NCI-H1105 (cell line): ENCODE measurements at places on chromosomes 4 and X.

DNA sequence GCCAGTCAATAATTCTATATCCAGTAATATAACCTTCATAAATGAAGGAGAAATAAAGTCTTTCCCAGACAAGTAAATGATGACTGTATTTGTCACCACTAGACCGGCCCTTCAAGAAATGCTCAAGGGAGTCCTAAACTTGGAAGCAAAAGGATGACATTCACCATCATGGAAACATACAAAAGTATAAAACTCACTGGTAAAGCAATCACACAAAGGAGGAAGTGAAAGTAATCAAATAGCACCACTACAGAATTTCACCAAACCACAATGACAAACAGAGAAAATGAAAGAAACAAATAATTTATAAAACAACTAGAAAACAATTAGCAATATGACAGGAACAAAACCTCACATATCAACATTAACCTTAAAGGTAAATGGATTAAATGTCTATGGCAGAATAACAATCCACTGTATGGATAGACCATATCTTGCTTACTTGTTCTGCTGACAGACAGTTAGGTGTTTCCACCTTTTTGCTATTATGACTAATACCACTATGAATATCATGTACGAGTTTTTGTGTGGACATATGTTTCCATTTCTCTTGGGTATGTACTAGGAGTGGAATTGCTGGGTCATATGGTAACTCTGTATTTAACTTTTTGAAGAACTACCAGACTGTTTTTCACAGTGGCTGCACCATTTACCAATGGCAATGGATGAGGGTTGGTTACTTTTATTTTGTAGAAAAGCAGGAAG is 44.9 kb downstream of the NAT8L start:
- DNase-seq = no peak

DNA sequence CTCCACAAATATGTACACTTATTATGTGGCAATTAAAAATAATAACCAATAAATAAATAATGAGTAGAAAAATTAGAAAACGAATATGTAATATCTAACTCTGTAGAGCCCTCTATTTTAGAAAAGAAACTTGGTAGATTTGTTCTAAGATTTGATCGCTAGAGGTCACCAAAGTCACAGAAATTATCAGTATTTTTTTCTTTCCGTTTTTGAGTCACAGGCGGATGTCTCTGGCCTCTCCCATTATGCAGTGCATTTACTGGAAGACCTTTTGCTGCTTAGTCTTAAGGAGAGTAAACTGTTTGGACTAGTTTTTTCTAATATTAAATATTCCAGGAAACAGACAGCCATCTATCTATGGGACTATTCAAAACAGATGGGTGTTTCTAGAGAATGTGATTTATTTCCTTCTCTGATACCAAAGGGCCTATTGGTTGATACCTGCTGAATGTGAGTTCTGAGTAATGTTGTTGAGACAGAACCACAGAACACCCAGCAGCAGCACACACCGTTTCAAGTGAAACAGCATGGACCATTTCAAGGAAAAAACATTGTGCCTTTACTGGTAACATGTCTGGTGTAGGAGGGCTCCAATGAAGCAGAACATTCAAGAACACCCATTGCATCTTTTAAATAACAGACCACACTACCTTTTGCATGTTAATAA is 34.0 kb upstream of the GYPA start:
- DNase-seq = peak; percentile 4

DNA sequence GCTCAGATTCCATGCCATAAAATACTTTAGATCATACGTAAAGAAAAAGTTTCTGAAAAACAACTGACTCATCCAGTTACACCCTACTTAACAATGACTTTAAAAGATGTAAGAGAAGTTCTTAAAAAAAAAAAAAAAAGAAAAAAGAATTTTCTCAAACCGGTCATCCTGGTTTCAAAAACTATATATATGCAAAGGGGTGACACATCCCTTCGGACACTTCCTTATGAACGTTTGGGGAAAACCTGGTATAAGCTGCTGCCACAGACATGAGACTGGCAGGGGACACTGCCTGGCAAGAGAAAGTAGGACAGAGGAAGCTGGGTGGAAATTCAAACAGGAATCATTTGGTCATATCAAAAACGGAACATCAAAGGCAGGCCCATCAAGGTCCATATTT is 81.2 kb upstream of the PRSS48 start:
- no peak for DNase-seq

- peak; percentile 66 for DNase-seq
These were observed 264.6 kb downstream of the SNCA start for GRCh38 chr4:89572224-89572858.

- DNase-seq = no peak
These were observed 32.8 kb upstream of the PPARGC1A start for GRCh38 chr4:23922541-23923111.

- no peak for DNase-seq
These were observed 160.3 kb downstream of the ANK2 start for GRCh38 chr4:113209652-113210320.

GRCh38 chrX:97389761-97390192 is 506.1 kb downstream of the RPA4 start:
- DNase-seq = no peak

DNA sequence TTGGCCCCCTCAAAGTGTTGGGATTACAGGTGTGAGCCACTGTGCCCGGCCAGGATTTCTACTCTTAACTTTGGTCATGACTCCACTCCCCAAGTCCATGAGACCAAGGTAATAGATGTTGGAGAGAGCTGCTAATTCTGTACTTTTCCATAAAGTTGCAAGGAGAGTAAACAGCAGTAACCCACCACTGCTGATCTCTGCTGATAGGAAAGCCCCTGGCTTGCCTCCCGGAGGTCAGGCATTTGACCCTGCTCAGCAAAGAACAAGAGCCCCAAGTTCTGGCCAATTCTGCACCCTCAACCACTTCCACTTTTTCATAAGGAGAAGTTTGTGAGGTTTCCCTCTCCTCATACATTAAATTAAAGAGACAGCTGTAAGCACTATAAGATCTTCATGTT is 143.0 kb downstream of the RASL11B start:
- no peak for DNase-seq

DNA sequence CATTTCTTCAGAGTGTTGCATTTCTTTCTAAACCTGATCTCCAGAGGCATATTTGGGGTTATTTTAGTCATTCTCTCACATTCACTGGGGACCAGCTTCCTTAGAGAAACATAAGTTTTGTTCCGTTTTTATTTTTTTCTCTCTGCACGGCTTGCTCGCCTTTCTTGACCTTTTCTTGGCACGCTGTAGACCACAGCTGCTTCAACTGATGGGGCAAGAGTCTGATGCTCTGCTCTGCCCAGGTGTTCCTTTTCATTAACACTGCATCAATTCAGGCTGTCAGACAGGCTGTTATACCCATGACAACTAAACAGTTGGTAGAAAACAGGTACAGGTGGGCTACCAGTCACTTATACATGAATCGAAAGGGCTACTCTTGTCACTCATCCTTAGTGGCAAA is 682.2 kb upstream of the DIAPH2 start:
- no peak for DNase-seq

DNA sequence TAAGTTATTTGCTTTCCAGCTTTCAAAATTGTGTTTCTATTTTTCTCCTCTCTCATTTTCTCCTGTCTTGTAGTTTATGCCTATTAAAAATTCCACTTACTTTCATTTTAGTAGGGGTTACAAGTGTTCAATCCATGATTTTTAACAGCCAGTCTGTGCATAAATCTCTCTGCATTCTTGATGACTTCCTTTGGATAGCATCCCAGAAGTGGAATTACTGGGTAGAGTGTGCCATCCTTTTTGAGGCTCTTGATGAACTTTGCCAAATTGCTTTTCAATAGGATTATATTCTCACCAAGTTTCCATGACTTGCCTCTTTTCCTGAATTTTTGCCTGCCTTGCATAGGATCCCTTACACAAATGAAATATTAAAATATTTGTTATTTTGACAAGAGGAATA is 58.5 kb downstream of the DIPK2B start:
- no peak for DNase-seq

- DNase-seq = peak; percentile 11
These were observed 714.5 kb upstream of the TENM3 start for GRCh38 chr4:181528570-181529184.

DNA sequence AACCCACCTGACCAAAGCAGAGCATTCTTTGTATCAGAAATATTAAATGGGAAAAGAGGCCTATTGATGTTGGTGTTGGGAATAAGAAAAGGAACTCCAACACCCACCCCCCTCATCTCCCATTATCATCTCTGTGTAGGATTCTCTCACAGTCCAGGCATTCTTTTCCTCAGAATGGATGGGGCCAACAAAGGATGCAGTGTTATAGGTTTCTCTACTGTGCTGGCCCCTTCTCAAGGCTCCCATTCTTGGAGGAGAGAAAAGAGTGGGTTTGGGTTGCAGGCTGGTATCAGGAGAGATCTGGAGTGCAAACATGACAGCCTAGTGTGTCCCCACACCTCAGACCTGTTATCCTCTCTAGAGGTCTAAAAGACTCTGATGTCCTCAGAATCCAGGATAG is 59.6 kb downstream of the UGT8 start:
- DNase-seq = no peak

DNA sequence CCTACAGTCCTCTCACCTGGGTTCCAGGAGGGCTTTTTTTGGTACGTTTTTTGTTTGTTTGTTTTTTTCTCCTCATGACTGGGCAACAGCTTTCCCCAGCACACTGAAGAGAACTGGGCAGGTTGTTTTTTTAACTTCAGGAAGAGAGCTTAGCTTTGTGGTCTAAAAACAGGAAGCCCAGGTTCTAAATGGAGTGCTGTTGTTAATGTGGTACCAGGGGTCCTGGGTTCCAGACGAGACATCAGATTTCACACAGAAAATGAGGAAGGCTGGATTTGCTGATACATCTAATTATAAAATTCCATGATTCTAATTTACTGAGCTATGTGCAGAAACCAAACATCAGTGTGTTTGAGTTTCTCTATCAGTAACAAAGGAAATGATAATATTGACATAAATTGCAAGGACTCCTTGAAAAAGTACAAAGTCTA is 4.2 kb downstream of the MYOZ2 start:
- no peak for DNase-seq

DNA sequence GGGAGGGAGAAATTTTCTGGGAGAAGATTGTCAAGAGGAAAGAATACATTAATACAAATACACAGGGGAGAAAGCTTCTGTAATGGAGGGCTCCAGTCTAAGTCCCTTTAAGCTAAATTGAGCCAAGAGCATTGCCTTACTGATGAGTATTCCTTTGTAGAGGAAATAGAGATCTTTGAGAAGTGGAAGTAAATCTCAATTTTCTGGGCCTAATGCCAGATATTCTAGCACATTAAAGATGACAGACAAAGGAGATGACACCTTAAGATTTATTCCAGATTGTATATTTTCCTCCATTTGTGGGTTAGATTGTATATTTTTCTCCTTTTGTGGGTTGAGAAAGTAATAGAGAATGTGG is 28.5 kb upstream of the SMAD1 start:
- DNase-seq = no peak

GRCh38 chr4:167359711-167360110 is 125.4 kb upstream of the SPOCK3 start:
- DNase-seq = no peak

GRCh38 chr4:147635348-147635747 is 18.2 kb downstream of the TMEM184C start:
- no peak for DNase-seq

DNA sequence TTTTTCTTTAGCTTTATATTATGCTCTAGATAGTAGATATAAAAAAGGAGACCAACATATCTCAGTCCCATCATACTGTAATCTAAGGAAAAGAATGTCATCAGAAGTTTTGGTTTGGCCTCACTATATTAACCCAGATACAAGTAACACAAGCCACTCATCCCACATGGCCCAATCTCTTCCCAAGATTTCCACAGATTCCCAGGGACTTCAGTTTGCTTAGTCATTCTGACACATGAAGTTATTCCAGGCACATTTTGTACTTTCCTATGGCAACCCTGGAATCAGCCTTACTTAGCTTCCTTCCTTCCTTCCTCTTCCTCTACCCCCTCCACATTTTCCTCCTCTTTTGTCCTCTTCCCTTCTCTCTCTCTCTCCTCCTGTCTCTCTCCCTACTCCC is 21.7 kb upstream of the DCLK2 start:
- no peak for DNase-seq

DNA sequence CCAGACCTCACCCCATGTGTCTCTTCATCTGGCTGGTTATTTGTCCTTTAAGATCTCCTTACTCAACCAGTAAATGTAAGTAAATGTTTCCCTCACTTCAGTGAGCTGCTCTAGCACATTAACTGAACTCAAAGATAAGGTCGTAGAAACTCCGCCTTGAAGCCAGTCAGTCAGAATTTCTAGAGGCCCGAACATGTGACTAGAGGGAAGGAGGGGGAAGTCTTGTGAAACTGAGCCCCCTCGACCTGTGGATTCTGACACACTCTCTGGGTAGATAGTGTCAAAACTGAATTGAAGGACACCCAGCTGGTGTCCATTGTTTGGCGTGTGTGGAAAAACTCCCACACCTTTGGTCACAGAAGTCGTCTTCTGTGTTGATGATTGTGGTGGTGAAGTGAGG is 933.9 kb downstream of the ADGRL3 start:
- DNase-seq = no peak

DNA sequence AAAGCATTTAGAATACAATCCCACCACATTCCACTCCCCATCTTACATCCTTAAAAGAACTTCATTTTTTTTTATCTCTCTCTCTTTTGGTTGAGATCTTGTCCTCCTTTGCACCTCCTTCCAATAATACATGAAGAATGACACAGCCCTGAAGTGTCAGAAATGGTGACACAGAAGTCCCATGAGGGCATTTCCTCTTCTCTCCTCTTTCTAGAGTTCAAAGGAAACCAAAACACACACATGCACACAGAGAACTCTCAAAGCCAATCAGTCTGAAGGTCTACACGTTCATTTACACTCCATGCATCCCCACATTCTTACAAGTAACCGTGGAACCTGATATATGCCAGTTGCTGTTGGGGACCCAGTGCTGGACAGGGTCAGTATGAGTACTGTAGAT is 450.7 kb downstream of the HNRNPD start:
- DNase-seq = no peak

DNA sequence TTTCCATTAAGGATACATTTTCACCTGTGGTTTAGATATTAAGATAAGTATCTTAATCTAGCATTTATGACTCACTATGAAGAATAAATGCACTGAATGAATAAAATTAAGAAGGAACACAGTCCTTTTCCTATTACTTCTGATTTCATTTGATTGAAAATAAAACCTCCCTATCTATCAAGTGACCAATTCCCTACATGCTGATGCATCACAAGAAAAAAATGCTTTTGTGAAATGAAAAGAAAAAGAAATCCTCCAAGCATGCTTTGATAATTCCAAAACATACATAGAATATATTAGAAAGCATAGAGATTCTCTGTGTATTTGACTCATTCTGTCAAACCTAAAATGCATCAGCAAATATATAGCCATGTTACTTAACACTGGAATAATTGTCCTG is 37.1 kb downstream of the PCDH10 start:
- DNase-seq = no peak

GRCh38 chr4:53552711-53553110 is 38.6 kb downstream of the LNX1 start:
- DNase-seq = no peak

GRCh38 chr4:106277140-106277675 is 38.8 kb downstream of the TBCK start:
- DNase-seq = no peak

GRCh38 chr4:70182517-70183167 is 12.9 kb upstream of the ODAM start:
- no peak for DNase-seq
